Activated CD4-positive, alpha-beta T cell treated with anti-CD3 and anti-CD28 coated beads for 36 hours (primary cell): ENCODE measurements at places on chromosomes 2 and 18. TPM values are rescaled to one million over a fixed set of nuclear protein-coding genes. Genes with fewer than 3 reads are reported as not detected.
A peak's percentile ranks its signal among the peaks of the same experiment; 100 is the strongest.

DNA sequence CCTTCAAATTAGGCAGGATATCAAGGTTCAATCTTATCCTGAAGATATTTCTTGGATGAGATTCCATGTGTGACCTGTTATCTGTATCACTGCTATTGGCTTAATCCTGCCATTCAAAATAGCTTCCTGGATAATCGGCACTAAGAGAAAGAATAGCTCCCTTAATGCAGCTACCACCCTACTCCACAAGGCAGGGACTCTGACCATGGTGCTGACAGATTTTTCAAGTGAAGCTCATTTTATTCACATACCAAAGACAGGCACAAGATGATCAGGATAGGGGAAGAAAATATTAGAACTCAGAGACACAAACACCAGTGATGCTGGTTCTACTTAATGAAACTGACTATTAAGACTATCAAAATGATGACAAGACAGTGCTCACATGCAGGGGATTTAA lies 74.9 kb downstream of the ORC4 start:
- DNase-seq, result no peak
- no peaks in the 10 kb centered on the region for H3K4me1 ChIP-seq
- no peak overlapping the region for H3K27ac ChIP-seq
- H3K27me3 ChIP-seq, result no peaks in the 10 kb centered on the region

GRCh38 chr18:70332694-70333093 lies 43.8 kb downstream of the SOCS6 start:
- DNase-seq, result no peak
- H3K4me3 ChIP-seq, result no peak overlapping the region
- no peaks in the 10 kb centered on the region for H3K36me3 ChIP-seq
- no peak overlapping the region for H3K27ac ChIP-seq
- peaks cover 2% of the 10 kb centered on the region for H3K4me1 ChIP-seq

DNA sequence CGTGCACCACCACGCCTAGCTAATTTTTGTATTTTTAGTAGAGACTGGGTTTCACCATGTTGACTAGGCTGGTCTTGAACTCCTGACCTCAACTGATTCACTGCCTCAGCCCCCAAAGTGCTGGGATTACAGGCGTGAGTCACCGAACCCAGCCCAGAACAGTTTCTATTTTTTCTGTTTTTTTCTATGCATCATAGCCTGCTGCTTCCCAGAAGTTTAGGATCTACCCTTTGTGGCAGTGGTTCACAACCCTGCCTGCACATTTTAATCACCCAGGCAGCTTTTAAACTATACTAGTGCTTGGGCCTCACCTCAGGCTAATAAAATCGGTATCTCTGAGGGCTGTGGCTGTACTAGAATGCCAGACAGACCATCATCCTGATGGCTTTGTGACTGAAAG lies 39.7 kb upstream of the SOCS6 start:
- no peak overlapping the region for H3K27ac ChIP-seq
- H3K4me1 ChIP-seq, result no peaks in the 10 kb centered on the region
- peaks cover 2% of the 10 kb centered on the region for H3K27me3 ChIP-seq

DNA sequence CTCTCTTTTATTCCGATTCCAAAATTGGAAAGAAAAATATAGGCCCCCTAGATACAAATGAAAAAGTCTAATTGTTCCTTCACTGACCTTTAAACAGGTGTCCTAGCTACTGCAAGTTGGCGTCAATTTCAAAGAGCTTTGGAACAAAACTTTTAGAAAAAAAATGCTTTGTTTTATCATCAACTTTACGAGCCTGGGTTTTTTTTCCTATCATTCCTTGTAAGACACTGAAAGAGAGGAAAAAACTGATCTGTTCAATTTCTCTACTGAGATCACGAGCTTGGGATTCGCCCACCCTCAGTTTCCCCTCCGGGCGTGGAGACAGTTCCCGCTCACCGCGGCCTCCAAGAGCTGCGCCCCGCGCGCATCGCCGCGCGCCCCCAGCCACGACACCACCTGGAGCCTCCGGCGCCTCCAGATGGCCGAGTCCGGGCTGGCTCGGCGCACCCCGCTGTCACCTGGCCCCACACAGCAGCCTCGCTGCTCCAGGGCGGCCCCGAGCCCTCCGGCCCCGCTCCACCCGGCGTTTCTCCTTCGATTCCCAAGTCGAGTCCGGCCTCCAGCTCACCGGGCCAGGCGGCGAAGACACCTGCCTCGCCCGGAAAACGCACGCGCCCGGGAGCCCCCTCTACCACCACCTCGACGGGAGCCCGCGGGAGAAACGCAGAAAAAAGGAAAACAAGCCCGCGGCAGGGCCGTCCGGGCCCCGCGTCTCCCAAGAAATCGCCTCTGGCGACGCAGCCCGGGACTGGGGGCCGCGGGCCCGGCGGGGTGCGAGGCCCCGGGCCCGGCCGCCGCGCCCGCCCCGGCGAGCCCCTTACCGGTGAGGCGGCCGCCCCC lies 656 bp downstream of the TBC1D8 start:
- H3K4me1 ChIP-seq, result peaks cover 24% of the 10 kb centered on the region
- no peaks in the 10 kb centered on the region for H3K36me3 ChIP-seq
- H3K27ac ChIP-seq, result no peak overlapping the region
- peak overlapping the region; percentile 64 for H3K4me3 ChIP-seq
- peak; percentile 38 for DNase-seq

DNA sequence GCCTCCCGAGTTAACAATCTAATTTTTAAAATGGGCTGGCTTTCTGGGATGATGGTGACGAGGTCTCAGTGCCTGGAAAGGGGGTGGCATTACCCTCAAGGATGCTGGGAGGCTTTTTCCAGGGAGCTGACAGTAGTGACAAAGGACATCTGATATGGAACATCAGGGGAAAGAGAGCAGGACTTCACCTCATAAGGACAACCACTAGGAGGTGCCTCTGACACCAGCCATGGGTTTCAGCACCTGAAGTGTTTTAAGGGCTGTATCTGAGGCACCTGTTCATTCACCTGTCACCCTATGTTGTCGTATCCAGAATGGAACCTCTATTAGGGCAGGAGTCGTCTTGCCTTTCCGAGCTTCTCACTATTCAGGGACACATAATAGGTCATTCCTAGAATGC lies 10.8 kb downstream of the IL36B start:
- no peaks in the 10 kb centered on the region for H3K36me3 ChIP-seq
- no peaks in the 10 kb centered on the region for H3K4me1 ChIP-seq
- H3K27me3 ChIP-seq, result no peaks in the 10 kb centered on the region
- H3K4me3 ChIP-seq, result no peak overlapping the region
- H3K27ac ChIP-seq, result no peak overlapping the region
- no peak for DNase-seq

DNA sequence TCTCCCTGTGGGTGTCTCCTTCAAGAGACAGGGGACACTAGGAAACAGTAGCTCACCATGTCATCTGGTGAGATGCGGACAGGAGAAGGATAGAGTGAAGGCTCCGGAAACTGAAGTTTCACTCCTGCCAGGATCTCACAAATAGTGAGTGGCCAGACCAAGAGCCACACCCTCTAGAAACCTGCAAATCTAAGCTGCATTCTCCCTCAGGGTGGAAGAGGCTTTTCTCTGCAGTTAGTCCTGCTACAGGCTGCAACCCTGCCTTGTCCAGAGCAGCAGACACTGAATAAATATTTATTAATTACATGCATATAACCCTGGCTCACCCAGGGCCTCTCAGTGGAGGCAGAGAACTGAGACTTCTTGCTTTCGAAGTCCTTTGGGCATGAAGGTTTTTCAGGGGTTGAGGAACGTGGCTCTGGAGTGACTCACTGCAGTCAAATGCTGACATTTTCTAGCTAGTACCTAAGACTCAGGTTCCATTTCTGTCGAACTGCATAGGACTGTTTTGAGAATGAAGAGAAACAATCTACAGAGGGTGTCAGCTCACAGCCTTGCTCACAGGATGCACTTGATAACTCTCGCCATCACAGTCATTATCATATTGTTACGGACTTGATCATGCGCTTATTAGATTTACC lies 87.3 kb downstream of the ACTR2 start:
- no peak overlapping the region for H3K4me3 ChIP-seq
- DNase-seq, result no peak
- H3K27me3 ChIP-seq, result no peaks in the 10 kb centered on the region

DNA sequence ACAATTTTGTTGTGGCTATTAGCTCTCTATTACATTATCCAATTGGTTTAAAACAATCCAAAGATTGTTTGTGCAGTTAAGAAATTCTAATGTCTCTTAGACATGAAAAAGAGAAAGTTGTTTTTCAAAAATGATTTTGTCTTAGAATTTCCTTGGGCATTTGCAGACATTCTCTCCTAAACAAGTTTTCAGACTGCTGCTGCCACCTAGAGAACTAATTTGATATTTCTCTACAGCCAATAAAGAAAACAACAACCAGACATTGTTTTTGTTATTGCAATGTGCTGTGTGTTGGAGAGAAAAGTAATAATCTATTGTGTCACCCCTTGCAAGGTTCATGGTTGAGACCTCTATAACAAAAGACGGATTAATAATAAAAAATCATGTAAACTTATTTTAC lies 119.0 kb upstream of the SYT4 start:
- no peak for DNase-seq
- no peaks in the 10 kb centered on the region for H3K4me1 ChIP-seq
- H3K36me3 ChIP-seq, result no peaks in the 10 kb centered on the region
- no peaks in the 10 kb centered on the region for H3K27me3 ChIP-seq

GRCh38 chr2:106332054-106332453 lies 136.2 kb downstream of the RGPD3 start:
- no peak overlapping the region for H3K4me3 ChIP-seq
- DNase-seq, result no peak
- no peaks in the 10 kb centered on the region for H3K36me3 ChIP-seq
- no peak overlapping the region for H3K27ac ChIP-seq
- H3K4me1 ChIP-seq, result peaks cover 6% of the 10 kb centered on the region
- H3K27me3 ChIP-seq, result no peaks in the 10 kb centered on the region

GRCh38 chr18:35513181-35513936 lies 15.6 kb upstream of the INO80C start:
- H3K4me3 ChIP-seq, result no peak overlapping the region
- DNase-seq, result no peak
- H3K27ac ChIP-seq, result no peak overlapping the region
- no peaks in the 10 kb centered on the region for H3K27me3 ChIP-seq
- H3K4me1 ChIP-seq, result peaks cover 2% of the 10 kb centered on the region

DNA sequence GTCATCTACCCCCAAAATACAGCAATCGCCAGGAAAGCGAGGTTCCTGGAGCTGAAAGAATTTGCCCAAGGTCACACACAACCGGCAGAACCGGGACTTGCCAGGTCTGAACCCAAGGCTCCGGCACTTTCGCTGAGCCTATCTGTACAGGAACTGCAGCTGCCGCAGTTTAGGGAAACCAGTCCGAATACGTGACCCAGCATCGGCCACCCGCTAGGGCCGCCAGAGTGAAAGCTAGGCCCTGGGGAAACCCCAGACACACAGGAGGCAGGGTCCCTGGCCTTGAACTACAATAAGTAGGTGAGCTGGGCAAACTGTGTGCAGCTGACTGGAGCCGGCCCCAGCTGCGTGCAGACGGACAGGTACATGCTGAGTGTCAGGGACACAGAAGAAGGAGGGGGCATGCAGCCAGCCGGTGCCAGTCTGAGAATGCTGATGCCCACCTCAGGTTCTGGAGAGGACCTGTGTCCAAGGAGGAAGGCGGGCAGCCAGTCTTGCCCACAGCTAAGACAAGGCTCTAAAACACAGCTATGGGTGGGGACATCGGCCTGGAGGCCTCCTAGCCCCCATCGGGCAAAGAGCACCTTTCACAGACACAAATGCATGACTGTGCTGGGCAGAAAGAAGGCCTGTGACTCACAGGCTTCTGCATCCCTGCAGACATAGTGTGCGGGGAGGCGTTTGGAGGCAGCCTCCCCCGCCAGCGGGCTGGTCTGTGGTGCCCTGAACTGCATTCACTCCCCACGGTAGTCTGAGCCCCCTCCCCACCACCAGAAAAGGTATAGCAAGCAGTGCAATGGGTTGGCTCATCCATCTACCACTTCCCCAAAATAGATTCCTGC lies 107.4 kb upstream of the ID2 start:
- no peak overlapping the region for H3K27ac ChIP-seq
- peak; percentile 23 for DNase-seq
- peaks cover 4% of the 10 kb centered on the region for H3K27me3 ChIP-seq
- H3K4me3 ChIP-seq, result peak overlapping the region; percentile 43
- no peaks in the 10 kb centered on the region for H3K36me3 ChIP-seq
- peaks cover 40% of the 10 kb centered on the region for H3K4me1 ChIP-seq

DNA sequence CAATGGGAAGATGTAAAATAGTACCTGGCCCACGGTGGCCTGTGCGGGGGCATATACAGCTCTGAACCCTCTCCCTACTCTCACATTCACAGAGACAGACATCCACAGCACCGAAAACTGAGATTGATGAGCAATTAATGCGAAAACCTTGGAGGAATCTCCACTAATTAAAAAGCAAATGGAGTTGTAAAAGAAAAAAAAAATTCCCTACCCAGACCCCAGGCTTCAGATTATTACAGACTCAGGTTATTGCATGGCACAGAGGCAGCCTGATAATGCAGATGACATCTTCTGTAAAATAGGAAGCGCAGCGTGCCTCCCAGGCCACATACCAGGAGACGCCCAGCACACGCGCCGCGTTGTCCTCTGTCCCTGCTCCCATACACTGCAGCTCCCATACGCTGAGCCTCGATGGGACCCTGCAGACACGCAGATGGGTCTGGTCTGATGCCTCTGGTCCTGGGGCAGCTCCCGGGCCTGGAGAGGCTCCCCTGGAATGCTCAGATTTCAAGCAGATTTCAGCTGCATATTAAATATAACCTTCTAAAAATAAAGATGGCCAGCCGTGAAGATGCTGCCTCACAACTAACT lies 496.1 kb upstream of the MYT1L start:
- H3K4me3 ChIP-seq, result no peak overlapping the region
- H3K27me3 ChIP-seq, result peaks cover 2% of the 10 kb centered on the region
- no peak for DNase-seq
- no peaks in the 10 kb centered on the region for H3K4me1 ChIP-seq

- H3K36me3 ChIP-seq, result peaks cover 23% of the 10 kb centered on the region
- H3K27me3 ChIP-seq, result peaks cover 3% of the 10 kb centered on the region
- no peak for DNase-seq
- H3K27ac ChIP-seq, result no peak overlapping the region
- peaks cover 16% of the 10 kb centered on the region for H3K4me1 ChIP-seq
- no peak overlapping the region for H3K4me3 ChIP-seq
These were observed 8.0 kb upstream of the C18orf32 start for GRCh38 chr18:49495076-49495475.

- no peaks in the 10 kb centered on the region for H3K4me1 ChIP-seq
- no peak for DNase-seq
- no peaks in the 10 kb centered on the region for H3K27me3 ChIP-seq
- H3K36me3 ChIP-seq, result no peaks in the 10 kb centered on the region
These were observed 48.1 kb downstream of the GALNT3 start for GRCh38 chr2:165745916-165746315.

RTP5 gene
- total RNA-seq, result not detected

ABCB11 gene
- total RNA-seq, result not detected

ARHGAP15 gene
- total RNA-seq, result 62.6 TPM

YPEL5 gene
- total RNA-seq, result 35.8 TPM

KRCC1 gene
- 11.5 TPM for total RNA-seq

ASB3 gene
- total RNA-seq, result 17.3 TPM
